Activated naive CD8-positive, alpha-beta T cell treated with anti-CD3 and anti-CD28 coated beads for 36 hours (primary cell): ENCODE measurements at places on chromosomes 6 and 20.

GRCh38 chr20:1674990-1675780, 17.6 kb upstream of the SIRPG start:
- DNase-seq = no peak

GRCh38 chr20:47682028-47682783, 103.1 kb downstream of the SULF2 start:
- no peak for DNase-seq

DNA sequence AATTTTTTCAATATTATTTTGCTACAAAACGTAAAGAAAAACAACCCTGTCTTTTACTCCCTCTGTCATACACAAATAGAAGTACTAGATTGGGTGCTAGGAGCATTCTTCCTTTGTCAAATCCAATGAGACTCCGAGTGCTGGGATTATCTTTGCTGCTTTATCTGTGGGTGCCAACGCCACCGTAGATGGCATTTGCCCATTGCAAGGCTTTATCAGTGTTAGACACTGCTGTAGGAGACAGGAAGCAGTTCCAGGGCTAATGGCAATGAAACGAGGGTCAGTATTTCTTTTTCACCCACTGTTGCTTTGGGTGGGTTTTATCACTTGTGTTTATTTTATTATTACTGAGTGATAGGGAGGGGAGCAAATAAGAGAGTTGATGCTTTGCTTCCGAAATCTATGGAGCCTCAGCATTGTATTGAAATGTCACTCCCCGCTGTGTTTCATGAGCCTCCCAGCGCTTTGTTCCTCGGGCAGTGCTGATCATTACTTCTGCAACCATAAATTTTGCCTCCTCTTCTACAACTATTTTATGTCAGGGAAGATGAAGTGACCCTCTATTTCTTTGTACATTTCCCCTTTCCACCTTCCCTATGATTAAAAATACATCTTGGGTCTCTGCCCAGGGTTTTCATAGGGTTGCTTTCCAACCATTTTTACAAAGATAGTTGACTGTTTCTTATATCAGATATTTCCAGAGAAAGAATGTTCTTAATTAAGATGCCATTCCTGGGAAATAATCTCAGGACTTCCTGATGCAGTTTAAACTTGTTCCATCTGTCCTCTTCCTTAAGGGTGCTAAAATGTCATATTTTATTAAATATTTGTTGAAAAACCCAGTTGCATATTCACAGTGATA, 86.7 kb upstream of the LAMP5 start:
- no peak for DNase-seq

DNA sequence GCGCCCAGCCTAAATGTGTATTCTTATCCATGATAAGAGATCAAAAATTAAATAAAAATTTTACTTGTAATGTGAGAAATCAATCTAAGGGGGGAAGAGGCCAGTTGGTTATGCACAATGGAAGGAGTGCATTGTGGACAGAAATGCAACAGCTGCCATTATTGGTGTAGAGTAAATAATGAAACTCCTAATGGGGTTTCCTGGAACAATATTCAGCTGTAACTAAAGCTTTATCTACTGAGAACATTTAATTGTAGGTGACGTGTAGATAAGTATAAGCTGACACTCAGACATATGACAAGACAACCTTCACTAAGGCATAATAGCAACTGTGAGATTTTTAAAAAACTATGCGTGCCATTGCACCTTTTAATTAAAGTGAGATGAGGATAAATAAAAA, 71.4 kb downstream of the CEP57L1 start:
- no peak for DNase-seq

DNA sequence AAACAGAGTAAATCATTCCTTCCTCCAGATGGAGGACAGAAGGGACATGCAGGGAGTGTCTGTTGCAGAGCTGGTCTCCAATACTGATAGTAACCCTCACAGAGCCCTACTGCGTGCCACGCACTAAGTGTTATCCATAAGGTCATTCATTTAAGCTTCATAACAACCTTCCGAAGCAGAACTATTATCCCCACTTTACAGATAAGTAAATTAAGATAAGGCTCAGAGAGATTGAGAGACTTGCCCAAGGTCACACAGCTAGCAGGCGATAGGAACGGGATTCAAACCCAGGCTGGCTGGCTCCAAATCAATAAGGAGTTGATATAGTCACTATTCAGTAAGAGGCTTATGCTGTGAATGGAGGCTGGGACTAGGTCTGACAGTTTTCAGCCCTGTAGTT, 30.6 kb downstream of the CPNE5 start:
- DNase-seq = no peak

DNA sequence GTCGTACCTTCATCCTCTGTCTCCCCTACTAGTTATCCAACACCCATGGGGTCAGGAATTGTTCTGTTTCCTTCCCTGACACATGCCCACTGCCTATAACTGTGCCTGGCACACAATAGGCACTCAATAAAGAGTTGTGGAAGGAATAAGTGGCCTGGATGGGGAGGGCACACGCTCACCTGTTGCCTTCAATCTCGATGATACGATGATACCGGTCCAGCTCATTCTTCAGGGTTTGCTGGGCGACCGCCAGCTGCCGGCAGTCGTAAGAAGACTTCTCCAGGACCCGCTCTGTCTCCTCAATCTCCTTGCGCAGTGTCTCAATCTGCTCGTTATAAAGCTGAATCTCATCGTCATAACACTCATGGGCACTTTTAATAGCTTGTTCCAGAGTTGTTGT, 32.5 kb downstream of the BFSP1 start:
- no peak for DNase-seq

DNA sequence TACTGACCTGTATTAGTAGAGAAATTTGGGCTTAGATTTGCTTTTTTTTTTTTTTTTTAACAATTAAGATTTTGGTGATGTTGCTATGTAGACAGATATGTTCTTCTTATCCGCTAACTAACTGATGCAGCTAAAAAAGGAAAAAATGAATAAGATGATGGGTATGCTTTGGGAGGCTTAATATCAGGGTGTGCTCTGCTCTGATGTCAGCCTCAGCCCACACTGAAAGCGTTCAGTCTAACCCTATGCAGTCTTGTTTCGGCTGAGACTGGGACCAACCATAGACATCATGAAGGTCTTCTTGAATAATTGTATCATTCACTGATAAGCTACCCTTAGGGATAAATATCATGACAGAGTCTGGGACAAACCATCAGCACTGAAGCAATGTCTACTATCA, 6.9 kb upstream of the CCN2 start:
- no peak for DNase-seq

GRCh38 chr6:78523622-78524021, 343.7 kb upstream of the IRAK1BP1 start:
- DNase-seq = no peak

- DNase-seq = no peak
Measured at GRCh38 chr6:146351018-146351417, 192.6 kb upstream of the RAB32 start.
